ENCODE measurements at places on chromosomes 7 and 10. TPM values are rescaled to one million over a fixed set of nuclear protein-coding genes. Genes with fewer than 3 reads are reported as not detected.

GRCh38 chr10:12720217-12720981 lies 281.1 kb downstream of the CCDC3 start:
- no peak for DNase-seq

- DNase-seq, result no peak
Observed at GRCh38 chr10:127426746-127427145, 122.4 kb upstream of the NPS start.

GRCh38 chr7:40058636-40059035 lies 75.8 kb downstream of the MPLKIP start:
- DNase-seq, result no peak

DNA sequence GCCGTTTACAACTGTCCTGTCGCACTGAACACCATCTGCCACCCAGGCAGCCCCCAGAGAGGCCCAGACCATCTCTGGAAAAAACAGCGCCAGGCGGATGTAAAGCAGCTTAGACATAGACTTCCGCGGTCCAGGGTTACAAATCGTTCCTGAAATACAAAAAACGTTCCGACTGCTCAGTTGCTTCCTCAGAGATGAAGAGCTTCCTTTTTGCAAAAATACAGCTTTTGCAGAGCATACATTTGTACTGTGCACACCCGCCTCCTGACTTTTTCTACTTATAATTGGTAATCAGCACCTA lies 11.4 kb downstream of the DAGLB start:
- no peak for DNase-seq

- no peak for DNase-seq
Observed at GRCh38 chr7:32073533-32073932, 3.3 kb upstream of the PDE1C start.

- DNase-seq, result no peak
Observed at GRCh38 chr10:20877986-20878983, 18.8 kb downstream of the NEBL start.

DNA sequence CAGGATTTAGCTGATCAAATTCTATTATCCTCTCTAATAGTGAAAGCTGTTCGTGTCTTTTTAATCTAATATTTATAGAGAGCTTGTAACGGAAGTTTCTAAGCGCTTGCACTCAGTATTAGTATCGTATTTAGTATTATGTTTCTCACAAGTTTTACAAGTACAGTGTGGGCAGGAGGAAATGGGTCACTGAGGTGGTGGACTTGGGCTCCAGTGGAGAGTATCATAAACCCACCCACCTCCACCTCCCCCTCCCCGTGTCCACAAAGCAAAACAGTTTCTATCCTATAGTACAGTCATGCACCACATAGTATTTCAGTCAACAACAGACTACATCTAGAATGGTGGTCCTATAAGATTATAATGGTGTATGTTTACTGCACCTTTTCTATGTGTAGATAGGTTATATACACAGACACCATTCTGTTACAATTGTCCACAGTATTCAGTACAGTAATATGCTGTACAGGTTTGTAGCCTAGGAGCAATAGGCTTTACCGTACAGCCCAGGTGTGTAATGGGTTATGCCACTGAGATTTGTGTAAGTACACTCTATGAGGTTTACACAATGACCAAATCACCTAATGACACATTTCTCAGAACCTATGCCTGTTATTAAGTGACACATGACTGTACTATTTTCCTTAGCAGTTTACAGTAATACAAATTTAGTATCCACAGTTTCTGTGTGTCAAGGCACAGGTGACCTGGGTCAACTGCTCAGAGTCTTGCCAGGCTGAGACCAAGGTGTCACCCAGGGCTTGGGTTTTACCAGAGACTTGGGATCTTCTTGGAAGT lies 1021.3 kb upstream of the C7orf33 start:
- DNase-seq, result no peak

GRCh38 chr7:35752742-35753141 lies 48.1 kb upstream of the SEPTIN7 start:
- DNase-seq, result no peak

- DNase-seq, result no peak
Observed at GRCh38 chr7:108454674-108455550, 1.3 kb downstream of the NRCAM start.

Gene MBLAC1
- 1.3 TPM for polyA plus RNA-seq

Gene PRKCQ
- 17.6 TPM for polyA plus RNA-seq

Gene PIK3CG
- polyA plus RNA-seq, result 2.8 TPM

All from right renal cortex interstitium (tissue), 3 donors.